ENCODE measurements at places on chromosomes 4 and X.

- no peak for DNase-seq
Observed at GRCh38 chrX:47540754-47541538, 20.1 kb upstream of the ARAF start.

GRCh38 chr4:113633467-113633866 is 128.1 kb downstream of the CAMK2D start:
- DNase-seq, result no peak

- no peak for DNase-seq
Observed at GRCh38 chr4:188433741-188434315, 294.6 kb downstream of the TRIML1 start.

GRCh38 chr4:6568689-6569332 is 6.2 kb upstream of the MAN2B2 start:
- no peak for DNase-seq

- DNase-seq, result no peak
Observed at GRCh38 chr4:184942444-184943425, 75.6 kb upstream of the HELT start.

DNA sequence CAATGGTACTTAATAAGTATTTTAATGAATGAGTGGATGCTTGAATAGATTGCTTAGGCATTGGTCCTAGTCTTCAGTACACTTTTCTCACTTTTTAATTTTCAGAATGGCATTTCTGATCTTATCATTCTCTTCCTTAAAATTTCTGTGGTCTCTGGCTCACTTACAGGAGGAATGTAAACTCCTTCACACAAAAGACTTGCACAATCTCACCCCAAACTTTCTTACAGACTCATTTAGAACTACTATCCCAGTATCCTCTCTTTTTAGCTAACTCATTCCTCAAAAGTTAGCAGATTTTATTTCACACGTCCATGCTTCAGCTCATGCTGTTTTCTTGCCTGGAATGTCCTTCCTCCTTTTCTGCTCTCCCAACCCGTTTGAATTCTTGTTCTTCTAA is 350.1 kb downstream of the GRXCR1 start:
- DNase-seq, result no peak

DNA sequence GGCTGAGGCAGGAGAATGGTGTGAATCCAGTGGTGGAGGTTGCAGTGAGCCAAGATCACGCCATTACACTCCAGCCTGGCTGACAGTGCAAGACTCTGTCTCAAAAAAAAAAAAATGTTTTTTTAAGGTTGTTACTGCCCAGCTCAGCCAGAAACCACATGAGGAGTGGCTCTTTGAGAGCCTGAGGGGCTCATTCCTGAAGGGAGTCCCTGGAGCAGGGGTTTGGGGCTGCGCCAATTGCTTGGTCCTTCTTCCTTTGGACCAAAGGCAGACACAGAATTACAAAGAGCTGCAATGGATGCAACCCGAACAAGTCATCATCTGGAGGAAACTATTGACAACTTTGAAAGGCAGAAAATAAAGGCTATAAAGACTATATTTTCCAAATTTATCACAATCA is 60.6 kb upstream of the WWC2 start:
- no peak for DNase-seq

GRCh38 chr4:175954685-175955084 is 111.0 kb upstream of the WDR17 start:
- DNase-seq, result no peak

GRCh38 chrX:8820910-8821527 is 19.8 kb upstream of the FAM9A start:
- no peak for DNase-seq

- no peak for DNase-seq
Observed at GRCh38 chr4:182704948-182705347, 212.2 kb downstream of the DCTD start.

Data from stimulated activated CD4-positive, alpha-beta T cell treated with anti-CD3 and anti-CD28 coated beads, Interleukin-1b, Interleukin-23, amount 100 ng/mL, for 1 hour (primary cell).